Endothelial cell of umbilical vein (primary cell): ENCODE measurements at places on chromosomes 3 and 15.

GRCh38 chr3:172185907-172186306, 146.5 kb downstream of the FNDC3B start:
- H3K4me1 ChIP-seq, result peaks cover 21% of the 10 kb centered on the region
- DNase-seq, result no peak
- H3K27me3 ChIP-seq, result no peaks in the 10 kb centered on the region
- no peak overlapping the region for H3K4me3 ChIP-seq
- H3K27ac ChIP-seq, result no peak overlapping the region

DNA sequence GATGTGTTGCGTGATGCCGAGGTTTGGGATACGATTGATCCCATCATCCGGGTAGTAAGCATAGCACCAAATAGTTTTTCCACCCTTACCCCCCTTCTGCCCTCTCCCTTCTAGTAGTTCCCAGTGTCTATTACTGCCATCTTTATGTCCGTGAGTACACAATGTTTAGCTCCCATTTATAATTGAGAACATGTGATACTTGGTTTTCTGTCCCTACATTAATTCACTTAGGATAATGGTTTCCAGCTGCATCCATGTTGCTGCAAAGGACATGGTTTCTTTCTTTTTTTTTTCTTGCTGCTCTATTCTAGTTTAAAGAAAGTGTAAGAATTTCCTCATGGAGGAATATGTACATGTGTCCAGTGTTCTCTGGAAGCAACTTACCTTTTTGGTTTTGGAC, 51.8 kb downstream of the NSUN3 start:
- DNase-seq, result no peak
- no peaks in the 10 kb centered on the region for H3K36me3 ChIP-seq
- no peaks in the 10 kb centered on the region for H3K27me3 ChIP-seq
- H3K4me3 ChIP-seq, result no peak overlapping the region
- no peaks in the 10 kb centered on the region for H3K4me1 ChIP-seq

DNA sequence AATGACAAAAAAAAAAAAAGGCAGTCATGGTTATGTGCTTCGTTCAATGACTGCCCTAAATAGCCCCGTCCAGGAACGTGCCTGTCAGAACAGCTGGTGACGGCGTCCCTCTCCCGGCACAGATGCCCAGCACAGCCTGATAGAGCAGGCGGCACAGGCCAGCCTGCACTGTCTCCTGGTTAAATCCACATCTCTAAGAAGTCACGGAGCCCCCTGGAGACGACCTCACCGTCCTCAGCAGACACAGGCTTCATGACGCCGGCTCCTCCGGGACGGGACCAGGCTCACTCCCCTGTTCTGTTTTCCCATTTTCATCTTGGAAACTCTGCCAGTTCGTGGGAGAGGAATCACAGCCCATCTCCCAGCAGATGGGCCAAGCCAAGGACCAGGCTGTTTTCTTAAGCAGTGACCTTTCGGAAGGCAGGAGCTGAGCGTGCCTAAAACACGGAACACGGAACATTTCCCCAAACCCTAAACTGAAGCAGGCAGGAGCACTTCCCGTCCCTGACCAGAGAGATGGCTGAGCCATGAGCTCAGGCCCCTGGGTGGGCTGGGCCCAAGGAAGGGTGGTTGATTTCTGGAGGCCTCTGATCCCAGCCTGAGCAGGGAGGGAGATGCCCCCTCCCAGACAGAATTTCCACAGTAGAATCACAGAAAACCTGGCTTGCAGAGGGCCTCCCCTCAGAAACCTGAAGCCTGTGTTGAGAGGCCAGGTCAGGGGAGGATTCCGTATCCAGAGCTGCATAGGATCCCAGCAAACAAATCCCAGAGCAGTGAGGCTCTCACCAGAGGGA, 35.9 kb downstream of the ADCY5 start:
- H3K36me3 ChIP-seq, result no peaks in the 10 kb centered on the region
- H3K4me1 ChIP-seq, result no peaks in the 10 kb centered on the region
- no peaks in the 10 kb centered on the region for H3K27me3 ChIP-seq

DNA sequence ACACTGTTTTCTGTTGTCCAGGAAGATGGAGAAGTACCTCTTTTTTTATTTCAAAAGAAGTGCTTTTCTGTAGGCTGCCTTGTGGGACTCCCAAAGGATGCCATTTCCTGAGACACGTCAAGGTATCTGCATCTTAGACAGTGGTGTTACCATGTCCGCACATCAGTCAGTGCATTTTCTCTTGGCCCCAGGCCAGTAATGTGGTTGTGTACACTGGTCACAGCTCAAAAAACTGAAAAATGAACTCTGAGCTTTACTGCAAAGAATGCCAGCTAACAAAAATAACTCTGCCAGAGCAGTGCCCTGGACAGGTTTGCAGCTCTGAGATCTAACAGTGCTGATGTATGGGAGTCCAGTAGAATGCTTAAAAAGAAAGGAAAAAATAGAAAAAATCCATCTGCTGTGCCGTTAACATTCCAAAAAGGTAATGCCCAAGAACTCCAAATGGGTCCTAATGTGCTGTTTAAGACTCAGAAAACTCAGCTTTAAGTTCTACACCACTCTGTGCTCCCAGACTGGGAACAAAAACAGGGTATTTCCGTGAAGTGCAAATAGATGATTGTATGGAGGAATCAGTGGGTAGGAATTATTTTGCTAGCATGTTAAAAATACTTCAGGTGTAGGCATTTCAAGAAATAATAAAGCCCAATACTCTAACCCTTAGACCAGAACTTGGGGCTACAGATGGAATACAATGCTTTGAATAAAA, 315.9 kb downstream of the FEZF2 start:
- no peak for DNase-seq
- no peaks in the 10 kb centered on the region for H3K4me1 ChIP-seq
- no peak overlapping the region for H3K27ac ChIP-seq
- H3K4me3 ChIP-seq, result no peak overlapping the region
- no peaks in the 10 kb centered on the region for H3K27me3 ChIP-seq
- no peaks in the 10 kb centered on the region for H3K36me3 ChIP-seq

- H3K27me3 ChIP-seq, result no peaks in the 10 kb centered on the region
- H3K27ac ChIP-seq, result no peak overlapping the region
- no peak for DNase-seq
- H3K36me3 ChIP-seq, result no peaks in the 10 kb centered on the region
- H3K4me1 ChIP-seq, result no peaks in the 10 kb centered on the region
These were observed 376.0 kb upstream of the ALCAM start for GRCh38 chr3:104990758-104991157.

DNA sequence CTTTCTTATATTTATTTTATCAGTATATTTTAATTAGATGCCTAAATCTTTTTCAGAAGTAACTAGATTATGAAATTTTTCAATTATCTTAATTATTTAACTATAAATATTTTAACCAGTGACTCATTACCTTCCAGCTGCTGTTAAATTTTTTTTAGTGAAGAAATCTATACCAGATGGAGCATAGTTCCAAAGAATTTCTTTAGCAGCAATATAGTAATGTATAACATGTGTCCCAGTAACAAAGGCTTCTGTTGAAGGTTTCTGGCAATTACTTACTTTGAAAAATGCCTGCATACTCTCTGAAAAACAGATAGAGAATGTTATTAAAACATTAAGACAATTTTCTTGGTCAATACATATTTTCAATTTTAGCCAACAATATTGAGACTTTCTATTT, 45.1 kb upstream of the CP start:
- no peaks in the 10 kb centered on the region for H3K4me1 ChIP-seq
- DNase-seq, result no peak
- H3K36me3 ChIP-seq, result no peaks in the 10 kb centered on the region
- H3K27me3 ChIP-seq, result no peaks in the 10 kb centered on the region

DNA sequence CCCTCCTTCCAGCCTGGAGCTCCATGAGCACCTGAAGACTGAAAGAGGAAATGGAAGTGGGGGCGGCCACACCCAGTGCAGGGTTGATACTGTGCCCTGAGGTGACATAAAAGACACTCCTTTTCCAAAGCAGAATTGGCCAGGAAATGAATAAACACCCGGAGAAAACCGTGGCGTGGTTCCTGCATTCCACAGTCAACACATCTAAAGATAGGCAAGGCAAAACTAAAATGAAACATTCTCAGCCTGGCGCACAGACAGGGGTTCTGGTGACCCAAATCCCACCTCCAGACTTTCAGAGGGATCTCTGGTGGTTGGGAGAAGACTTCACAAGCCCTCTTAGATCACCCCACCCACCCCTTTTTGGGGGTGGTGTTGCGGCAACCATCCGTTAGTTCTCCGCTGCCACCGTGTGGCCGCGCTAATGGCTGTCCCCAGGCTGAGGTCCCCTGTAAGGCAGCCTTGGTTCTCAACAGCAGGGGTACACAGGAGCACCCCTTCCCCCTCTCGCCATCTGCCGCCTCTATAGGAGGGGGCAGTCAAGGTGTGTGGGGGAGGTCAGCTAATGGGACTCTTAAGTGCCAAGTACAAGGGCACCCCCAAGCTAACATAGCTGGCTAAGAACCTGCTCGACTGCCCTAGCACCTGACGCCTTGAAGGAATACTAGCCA, 2.5 kb upstream of the MST1R start:
- peaks cover 14% of the 10 kb centered on the region for H3K4me1 ChIP-seq
- no peaks in the 10 kb centered on the region for H3K36me3 ChIP-seq
- peak; percentile 64 for DNase-seq
- H3K27ac ChIP-seq, result no peak overlapping the region

GRCh38 chr15:27828746-27829145, 270.4 kb downstream of the OCA2 start:
- H3K4me3 ChIP-seq, result no peak overlapping the region
- H3K4me1 ChIP-seq, result no peaks in the 10 kb centered on the region
- DNase-seq, result no peak
- H3K36me3 ChIP-seq, result no peaks in the 10 kb centered on the region

DNA sequence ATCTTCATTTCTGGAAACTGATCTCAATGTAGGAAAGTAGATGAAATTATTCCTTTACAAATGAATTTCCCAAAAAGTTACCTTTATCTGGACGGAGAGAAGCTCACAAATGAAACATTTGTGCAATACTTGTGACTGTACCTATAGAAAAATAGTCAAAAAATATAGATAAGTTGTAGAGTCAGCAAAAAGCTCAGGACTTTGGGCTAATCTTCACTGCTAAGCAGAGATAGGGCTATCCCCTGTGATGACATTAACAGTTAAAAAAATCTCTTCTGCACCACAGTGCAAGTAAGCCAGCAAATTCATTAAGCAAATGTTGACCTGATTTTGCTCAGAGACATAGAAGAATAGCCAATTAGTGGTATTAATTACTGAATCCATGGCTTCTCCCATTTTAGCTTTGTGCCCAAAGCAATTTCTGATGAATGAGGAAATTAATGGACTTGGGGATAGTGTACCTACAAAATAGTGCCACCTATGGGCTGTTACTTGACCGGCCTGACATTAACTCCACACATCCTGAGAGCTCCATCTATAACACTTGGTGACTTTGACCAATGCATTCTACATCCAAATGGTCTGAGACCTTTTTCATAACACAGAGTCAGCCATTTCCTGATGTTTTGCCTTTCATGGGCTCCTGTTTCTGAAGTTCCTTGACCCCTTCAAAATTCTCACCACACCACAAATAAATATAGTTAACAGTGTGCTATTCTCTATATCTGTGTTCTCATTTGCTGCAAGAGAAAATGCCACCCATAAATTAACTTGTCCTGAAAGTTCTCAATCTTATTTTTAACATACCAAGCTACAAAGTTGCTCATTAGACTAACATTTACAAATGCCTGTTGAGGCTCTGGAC, 105.0 kb downstream of the SSR3 start:
- H3K4me1 ChIP-seq, result peaks cover 5% of the 10 kb centered on the region
- no peaks in the 10 kb centered on the region for H3K27me3 ChIP-seq
- H3K36me3 ChIP-seq, result no peaks in the 10 kb centered on the region
- H3K4me3 ChIP-seq, result no peak overlapping the region
- no peak overlapping the region for H3K27ac ChIP-seq

DNA sequence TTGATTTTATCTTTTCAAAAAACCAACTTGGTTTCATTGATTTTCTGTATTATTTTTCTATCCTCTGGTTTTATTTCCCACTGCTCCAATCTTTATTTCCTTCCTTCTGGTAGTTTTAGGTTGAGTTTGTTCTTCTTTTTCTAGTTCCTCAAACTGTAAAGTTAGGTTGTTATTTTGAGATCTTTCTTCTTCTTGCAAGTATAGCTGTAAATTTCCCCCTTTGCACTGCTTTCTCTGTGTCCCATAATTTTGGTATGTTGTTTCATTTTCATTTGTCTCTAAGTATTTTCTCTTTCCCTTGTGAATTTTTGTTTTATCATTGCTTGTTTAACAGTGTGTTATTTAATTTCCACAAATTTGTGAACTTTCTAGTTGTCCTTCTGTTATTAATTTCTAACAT, 120.0 kb downstream of the PLD1 start:
- no peaks in the 10 kb centered on the region for H3K27me3 ChIP-seq
- no peaks in the 10 kb centered on the region for H3K4me1 ChIP-seq
- H3K36me3 ChIP-seq, result peaks cover 20% of the 10 kb centered on the region
- no peak for DNase-seq

- DNase-seq, result no peak
- no peaks in the 10 kb centered on the region for H3K27me3 ChIP-seq
- H3K4me3 ChIP-seq, result no peak overlapping the region
- no peaks in the 10 kb centered on the region for H3K36me3 ChIP-seq
These were observed 15.7 kb upstream of the SERPINI2 start for GRCh38 chr3:167489571-167489970.

DNA sequence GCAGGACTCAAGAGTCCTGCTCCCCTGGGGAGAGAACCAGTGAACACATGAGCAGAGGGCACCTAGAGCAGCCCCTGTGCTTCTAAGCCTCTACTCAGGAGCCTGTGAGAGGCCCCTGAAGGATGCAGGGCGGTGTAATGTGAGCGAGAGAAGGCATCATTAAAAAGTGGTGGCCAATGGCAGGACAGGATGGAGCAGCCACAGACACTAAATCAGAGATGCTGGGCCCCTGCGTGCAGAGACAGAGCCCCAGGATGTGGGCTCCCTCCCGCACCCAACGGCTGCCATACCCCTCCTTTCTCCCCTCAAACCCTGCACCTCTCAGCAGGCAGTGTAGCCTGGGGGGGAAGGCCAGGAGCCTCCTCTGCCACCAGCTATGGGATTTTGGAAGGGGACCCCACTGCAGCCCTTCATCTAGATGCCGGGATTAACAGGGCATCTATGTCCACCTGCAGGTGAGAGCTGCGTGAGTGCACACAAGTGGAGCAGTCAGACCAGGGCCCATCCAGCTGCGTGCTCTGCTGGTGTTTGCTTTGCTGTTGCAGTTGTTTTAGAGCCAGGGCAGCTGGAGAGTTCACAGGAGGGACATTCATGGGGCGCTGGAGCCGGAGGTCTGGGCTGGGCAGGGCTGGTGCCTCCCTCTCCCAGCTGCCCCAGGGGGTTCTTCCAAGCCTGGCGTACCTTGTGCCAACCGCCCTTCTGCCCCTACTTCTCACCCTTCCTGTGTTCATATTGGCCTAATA, 5.1 kb upstream of the IQSEC1 start:
- no peak overlapping the region for H3K27ac ChIP-seq
- no peaks in the 10 kb centered on the region for H3K36me3 ChIP-seq
- no peak for DNase-seq
- no peaks in the 10 kb centered on the region for H3K4me1 ChIP-seq

- DNase-seq, result no peak
- H3K27me3 ChIP-seq, result peaks cover 3% of the 10 kb centered on the region
- H3K27ac ChIP-seq, result no peak overlapping the region
- no peaks in the 10 kb centered on the region for H3K36me3 ChIP-seq
- no peaks in the 10 kb centered on the region for H3K4me1 ChIP-seq
These were observed 55.7 kb upstream of the PSMD6 start for GRCh38 chr3:64078966-64079365.

GRCh38 chr3:106534206-106534605, 665.4 kb upstream of the CBLB start:
- H3K4me1 ChIP-seq, result no peaks in the 10 kb centered on the region
- no peak overlapping the region for H3K4me3 ChIP-seq
- H3K36me3 ChIP-seq, result no peaks in the 10 kb centered on the region
- H3K27me3 ChIP-seq, result no peaks in the 10 kb centered on the region

- peak; percentile 99 for DNase-seq
- peak overlapping the region; percentile 93 for H3K27ac ChIP-seq
- peaks cover 62% of the 10 kb centered on the region for H3K4me1 ChIP-seq
- no peak overlapping the region for H3K4me3 ChIP-seq
These were observed 73.8 kb downstream of the FLNB start for GRCh38 chr3:58082047-58082446.
